ENCODE measurements at places on chromosomes 11 and 22. TPM values are rescaled to one million over a fixed set of nuclear protein-coding genes. Genes with fewer than 3 reads are reported as not detected.

Gene SAA1
- not detected for total RNA-seq

Gene ISX
- total RNA-seq, result not detected

Gene DBX1
- total RNA-seq, result not detected

- H3K27me3 ChIP-seq, result no peaks in the 10 kb centered on the region
- no peaks in the 10 kb centered on the region for H3K36me3 ChIP-seq
- no peaks in the 10 kb centered on the region for H3K4me1 ChIP-seq
- DNase-seq, result no peak
Measured at GRCh38 chr11:114604179-114604813, 8.7 kb upstream of the NXPE4 start.

Gene BCO2
- 0.97 TPM for total RNA-seq

DNA sequence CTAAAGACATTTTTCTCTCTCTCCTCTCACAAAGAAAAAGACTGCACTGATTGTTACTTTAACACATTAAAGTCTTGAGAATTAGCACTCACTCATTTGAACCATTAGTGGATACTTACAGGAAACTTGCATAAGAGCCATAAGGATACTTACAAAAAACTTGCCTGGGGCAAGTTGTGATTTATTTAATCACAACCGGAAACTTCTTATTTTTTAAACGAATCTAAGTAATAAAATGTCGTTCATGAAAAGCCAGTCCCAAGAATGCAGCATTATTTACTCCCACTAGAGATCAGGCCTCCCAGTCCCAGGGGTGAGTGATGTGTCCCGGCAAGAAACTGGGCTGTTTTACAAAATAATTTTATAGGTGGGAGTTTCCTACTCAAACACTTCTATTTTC lies 59.3 kb upstream of the TTC12 start:
- H3K4me3 ChIP-seq, result no peak overlapping the region
- no peaks in the 10 kb centered on the region for H3K4me1 ChIP-seq
- no peaks in the 10 kb centered on the region for H3K36me3 ChIP-seq
- peaks cover 3% of the 10 kb centered on the region for H3K27me3 ChIP-seq
- no peak overlapping the region for H3K27ac ChIP-seq
- DNase-seq, result no peak

Gene SDHAF2
- total RNA-seq, result 33.6 TPM

Gene SEPTIN3
- 0.36 TPM for total RNA-seq

Gene TSGA10IP
- not detected for total RNA-seq

Gene MS4A6E
- total RNA-seq, result not detected

GRCh38 chr11:66880496-66881450 lies 23.9 kb downstream of the LRFN4 start:
- H3K4me1 ChIP-seq, result peaks cover 11% of the 10 kb centered on the region
- H3K4me3 ChIP-seq, result no peak overlapping the region
- H3K27ac ChIP-seq, result no peak overlapping the region
- no peak for DNase-seq
- H3K36me3 ChIP-seq, result no peaks in the 10 kb centered on the region

Gene CYP2D6
- total RNA-seq, result 1.5 TPM

GRCh38 chr22:20224917-20225692 lies 43.0 kb downstream of the RTN4R start:
- no peaks in the 10 kb centered on the region for H3K36me3 ChIP-seq
- no peaks in the 10 kb centered on the region for H3K27me3 ChIP-seq
- no peak overlapping the region for H3K27ac ChIP-seq
- DNase-seq, result no peak
- no peak overlapping the region for H3K4me3 ChIP-seq

- peak; percentile 70 for DNase-seq
- no peaks in the 10 kb centered on the region for H3K36me3 ChIP-seq
- H3K4me1 ChIP-seq, result peaks cover 13% of the 10 kb centered on the region
- H3K27ac ChIP-seq, result no peak overlapping the region
Measured at GRCh38 chr11:45141171-45141570, 5.3 kb upstream of the PRDM11 start.

DNA sequence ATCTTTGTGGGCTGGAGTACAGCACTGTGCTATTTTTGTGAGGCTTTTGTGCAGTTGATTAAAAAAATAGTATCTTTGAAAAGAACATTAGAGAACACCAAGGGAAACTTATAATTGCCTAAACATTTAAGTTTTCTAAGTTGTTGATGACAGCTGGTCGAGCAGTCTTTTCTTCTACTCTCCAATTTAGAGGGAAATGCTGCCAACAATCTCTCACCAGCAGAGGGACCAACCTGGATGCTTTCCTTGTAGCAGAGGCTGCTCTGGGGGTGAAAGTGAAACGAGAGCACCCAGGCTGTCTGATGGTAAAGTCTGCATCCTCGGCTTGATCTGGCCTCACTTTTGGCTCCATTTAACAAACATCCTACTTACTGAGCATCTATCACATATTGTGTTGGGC lies 1286.5 kb upstream of the TENM4 start:
- no peaks in the 10 kb centered on the region for H3K27me3 ChIP-seq
- no peaks in the 10 kb centered on the region for H3K36me3 ChIP-seq
- H3K27ac ChIP-seq, result no peak overlapping the region
- H3K4me3 ChIP-seq, result no peak overlapping the region
- no peaks in the 10 kb centered on the region for H3K4me1 ChIP-seq

DNA sequence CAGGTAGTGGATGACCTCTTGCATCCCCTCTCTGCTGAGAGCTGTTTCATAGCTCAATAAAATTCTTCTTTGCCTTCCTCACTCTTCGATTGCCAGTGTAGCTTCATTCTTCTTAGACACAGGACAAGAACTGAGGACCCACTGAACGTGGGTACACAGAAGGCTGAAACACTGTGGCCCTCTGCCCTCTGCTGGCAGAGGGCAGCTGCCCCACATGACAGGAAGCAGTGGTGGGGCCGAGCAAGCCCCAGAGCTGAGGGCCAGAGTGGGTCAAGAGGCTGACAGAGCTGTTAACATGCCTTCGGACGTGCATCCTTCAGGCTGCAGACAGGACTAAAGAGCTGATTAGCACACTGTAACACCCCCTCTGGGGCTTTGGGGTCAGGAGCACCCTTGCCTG lies 15.6 kb downstream of the SMC1B start:
- H3K4me3 ChIP-seq, result no peak overlapping the region
- H3K36me3 ChIP-seq, result no peaks in the 10 kb centered on the region
- no peak overlapping the region for H3K27ac ChIP-seq
- DNase-seq, result peak; percentile 13
- no peaks in the 10 kb centered on the region for H3K27me3 ChIP-seq
- no peaks in the 10 kb centered on the region for H3K4me1 ChIP-seq

DNA sequence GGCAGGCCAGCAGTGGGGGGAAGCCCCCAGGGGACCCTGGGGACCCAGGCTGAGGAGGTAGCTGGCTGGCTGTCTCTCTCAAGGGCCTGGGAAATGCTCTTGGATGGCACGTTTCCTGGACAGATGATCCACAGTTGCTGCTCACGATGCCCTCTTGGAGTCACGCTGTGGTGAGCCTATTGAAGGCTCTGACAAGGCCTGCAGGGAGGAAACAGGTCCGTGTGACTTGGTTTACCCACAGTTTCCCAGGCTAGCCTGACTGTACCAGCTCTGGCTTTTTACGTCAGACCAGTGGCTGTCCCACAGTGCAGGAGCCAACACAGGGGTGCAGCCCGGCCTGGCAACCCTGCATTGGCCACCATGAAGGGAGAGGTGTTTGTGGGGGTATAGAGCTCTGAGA lies 29.2 kb upstream of the PPARA start:
- no peak for DNase-seq
- H3K4me3 ChIP-seq, result no peak overlapping the region
- no peak overlapping the region for H3K27ac ChIP-seq
- no peaks in the 10 kb centered on the region for H3K27me3 ChIP-seq

DNA sequence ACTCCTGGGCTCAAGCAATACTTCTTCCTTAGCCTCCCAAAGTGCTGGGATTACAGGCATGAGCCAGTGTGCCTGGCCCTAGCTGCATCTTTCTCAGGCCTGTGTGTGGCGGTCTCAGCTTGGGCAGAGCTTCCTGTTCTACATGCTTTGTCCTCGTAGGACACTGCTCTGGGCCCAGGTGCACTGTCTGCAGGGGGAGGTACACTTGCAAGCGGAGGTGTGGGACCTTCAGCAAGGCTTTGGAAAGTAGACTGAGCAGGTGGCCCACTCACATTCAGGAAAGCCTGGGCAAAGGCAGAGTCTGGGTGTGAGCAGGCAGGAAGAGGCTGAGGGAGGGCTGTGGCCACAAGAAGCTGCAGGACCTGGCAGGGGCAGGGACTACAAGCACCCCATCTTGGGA lies 33.6 kb upstream of the SUSD2 start:
- H3K27me3 ChIP-seq, result no peaks in the 10 kb centered on the region
- H3K4me1 ChIP-seq, result peaks cover 82% of the 10 kb centered on the region
- no peak overlapping the region for H3K27ac ChIP-seq
- DNase-seq, result no peak
- H3K4me3 ChIP-seq, result no peak overlapping the region

DNA sequence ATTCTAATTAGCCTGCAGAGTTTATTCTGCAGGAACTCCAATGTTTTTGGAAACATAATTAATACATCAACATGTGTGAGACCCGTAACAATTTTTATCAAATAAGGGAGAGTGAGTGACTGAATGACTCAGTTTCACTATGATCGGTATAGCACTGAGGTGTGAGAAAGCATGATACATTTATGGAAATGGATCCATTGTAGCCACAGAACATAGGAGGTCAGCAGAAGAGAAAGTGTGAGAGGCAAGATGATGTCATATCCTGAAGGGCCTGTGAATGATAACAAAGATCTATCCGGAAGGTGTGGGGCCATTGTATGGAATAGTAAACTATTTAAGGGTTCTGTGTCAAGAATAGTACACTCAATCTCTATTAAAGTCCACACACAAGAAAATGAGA lies 1406.1 kb upstream of the TENM4 start:
- no peak overlapping the region for H3K4me3 ChIP-seq
- no peak overlapping the region for H3K27ac ChIP-seq
- H3K4me1 ChIP-seq, result no peaks in the 10 kb centered on the region
- no peaks in the 10 kb centered on the region for H3K36me3 ChIP-seq

- H3K36me3 ChIP-seq, result no peaks in the 10 kb centered on the region
- no peak overlapping the region for H3K27ac ChIP-seq
- DNase-seq, result no peak
- no peak overlapping the region for H3K4me3 ChIP-seq
- H3K27me3 ChIP-seq, result no peaks in the 10 kb centered on the region
Measured at GRCh38 chr11:81174646-81175330, 1558.9 kb downstream of the FAM181B start.

DNA sequence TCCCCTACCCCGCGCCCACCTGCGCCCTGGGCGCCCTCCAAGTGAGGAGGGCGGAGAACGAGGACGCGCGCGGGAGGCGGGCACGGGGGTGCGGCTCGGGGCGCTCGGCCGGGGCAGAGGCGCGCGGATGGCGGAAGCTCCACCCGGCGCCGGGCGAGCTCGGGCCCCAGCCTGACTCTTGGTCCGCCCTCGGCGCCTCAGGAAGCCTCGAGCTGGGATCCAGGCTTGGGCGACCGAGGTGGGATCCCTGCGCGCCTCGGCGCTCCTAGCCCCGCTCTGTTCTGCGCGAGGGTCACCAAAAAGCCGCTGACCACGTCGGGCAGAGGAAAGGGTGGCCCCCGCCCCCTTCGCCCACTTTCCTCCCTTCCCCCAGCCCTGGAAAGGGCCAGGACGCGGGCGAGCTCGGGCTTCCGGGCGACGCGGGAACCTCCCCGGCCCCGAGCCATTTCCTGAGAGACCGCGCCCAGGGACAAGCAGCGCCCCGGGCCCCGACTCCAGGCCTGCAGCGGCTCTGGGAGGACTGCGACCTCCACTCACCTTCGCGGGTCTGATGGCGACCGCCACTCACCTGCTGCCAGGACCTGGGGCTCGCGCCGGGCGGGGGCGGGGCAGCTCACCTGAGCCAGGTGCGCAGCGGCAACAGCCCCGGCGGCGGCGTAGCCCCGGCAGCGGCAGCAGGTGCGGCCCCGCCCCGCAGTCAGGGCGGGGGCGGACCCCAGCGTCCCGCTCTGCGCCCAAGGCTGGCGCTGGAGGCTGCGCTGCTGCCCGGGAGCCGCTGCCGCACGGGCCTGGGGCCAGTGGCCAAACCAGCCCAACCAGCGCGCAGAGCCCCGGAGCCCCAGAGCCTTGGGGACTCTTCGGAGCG lies 2.2 kb upstream of the SIGIRR start:
- peak; percentile 56 for DNase-seq
- H3K27me3 ChIP-seq, result no peaks in the 10 kb centered on the region
- H3K4me3 ChIP-seq, result peak overlapping the region; percentile 77
- no peak overlapping the region for H3K27ac ChIP-seq
- peaks cover 24% of the 10 kb centered on the region for H3K4me1 ChIP-seq
- no peaks in the 10 kb centered on the region for H3K36me3 ChIP-seq

GRCh38 chr11:132114743-132115142 lies 744.3 kb downstream of the NTM start:
- no peaks in the 10 kb centered on the region for H3K27me3 ChIP-seq
- no peak overlapping the region for H3K4me3 ChIP-seq
- DNase-seq, result no peak
- H3K27ac ChIP-seq, result no peak overlapping the region
- H3K36me3 ChIP-seq, result no peaks in the 10 kb centered on the region

Data from activated CD8-positive, alpha-beta T cell treated with anti-CD3 and anti-CD28 coated beads for 36 hours (primary cell).